CD4-positive, alpha-beta T cell treated with Interleukin-4 for 1 hour (primary cell): ENCODE measurements at places on chromosomes 1 and 21.

GRCh38 chr1:184545601-184546000 lies 158.8 kb downstream of the C1orf21 start:
- DNase-seq = no peak

DNA sequence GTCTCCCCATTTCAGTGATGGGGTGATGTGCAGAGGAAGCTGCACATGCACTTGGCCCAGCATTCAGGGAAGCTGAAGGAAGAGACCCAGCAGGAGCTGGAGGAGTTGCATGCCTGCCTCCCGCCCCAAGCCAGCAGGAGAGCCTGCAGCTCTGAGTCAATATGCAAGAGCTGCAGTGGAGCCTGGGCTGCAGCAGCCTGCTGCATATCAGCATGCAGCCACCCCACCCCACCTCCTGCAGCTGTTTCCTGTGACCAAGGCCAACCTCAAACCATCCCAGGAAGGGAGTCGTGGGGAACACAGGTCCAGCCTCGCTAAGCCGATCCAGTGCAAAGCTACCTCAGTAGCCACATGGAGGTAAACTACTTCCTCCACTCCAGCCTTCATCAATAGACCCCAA lies 18.9 kb downstream of the AGT start:
- no peak for DNase-seq

GRCh38 chr1:14940285-14940870 lies 213.2 kb upstream of the TMEM51 start:
- DNase-seq = no peak

GRCh38 chr1:230283678-230284077 lies 142.5 kb downstream of the PGBD5 start:
- no peak for DNase-seq

DNA sequence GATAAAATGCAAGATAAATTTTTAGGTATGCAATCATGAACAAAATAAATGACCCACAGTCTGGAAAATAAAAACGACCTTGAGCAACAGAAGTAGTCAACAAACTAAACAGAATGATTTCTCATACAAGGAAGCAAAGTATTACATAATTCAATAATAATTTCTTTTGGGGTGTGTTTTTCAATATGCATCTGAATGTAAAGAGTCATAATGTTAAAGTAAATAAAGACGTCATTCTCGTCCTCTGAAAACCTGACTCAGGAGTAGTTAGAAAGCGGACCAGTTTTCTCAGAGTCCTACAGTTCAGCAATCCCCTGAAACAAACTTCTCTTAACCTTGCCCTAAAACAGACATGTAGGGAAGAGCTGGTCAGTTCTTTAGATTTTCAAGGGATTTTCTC lies 18.6 kb downstream of the CDC42BPA start:
- no peak for DNase-seq

DNA sequence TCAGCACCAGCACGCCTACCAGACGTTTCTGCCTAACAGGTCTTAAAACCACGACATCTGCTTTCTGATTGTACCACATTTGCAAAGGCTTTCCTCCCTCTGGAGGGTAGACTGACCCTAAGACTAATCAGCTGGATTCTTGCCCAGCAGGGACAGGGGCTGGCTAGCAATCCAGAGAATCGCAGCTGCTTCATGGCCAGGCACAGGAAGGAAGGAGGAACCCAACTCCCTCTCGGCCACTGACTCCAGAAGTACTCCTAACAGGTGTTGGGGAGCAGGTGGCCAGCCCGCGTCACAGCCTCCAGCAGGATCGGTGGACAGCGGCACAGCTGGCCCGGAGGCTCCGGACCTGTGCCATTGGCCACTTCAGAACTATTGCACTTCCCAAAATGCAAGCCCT lies 180.8 kb downstream of the NPHP4 start:
- DNase-seq = no peak

GRCh38 chr1:223209293-223209898 lies 66.3 kb upstream of the TLR5 start:
- DNase-seq = no peak

GRCh38 chr21:19463966-19464365 lies 1060.4 kb upstream of the TMPRSS15 start:
- no peak for DNase-seq

DNA sequence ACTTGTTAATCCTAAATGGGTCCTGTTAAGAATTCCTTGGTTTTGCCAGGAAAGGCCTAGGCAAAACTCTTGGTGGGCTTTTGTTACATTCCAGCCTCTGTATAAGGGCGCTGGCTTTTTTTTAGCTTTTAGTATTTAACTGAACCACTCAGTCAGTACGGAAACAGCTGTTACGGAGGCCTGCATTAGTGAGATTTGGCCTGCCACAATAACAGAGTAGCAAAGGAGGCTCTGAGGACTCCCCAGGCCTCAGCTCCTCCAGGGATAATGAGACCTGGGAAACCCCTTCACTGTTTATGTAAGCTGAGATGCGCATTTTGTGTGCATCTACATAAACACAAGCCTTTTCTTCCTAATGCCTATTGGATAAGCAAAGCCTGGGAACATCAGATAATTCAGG lies 210.2 kb downstream of the APP start:
- DNase-seq = no peak

DNA sequence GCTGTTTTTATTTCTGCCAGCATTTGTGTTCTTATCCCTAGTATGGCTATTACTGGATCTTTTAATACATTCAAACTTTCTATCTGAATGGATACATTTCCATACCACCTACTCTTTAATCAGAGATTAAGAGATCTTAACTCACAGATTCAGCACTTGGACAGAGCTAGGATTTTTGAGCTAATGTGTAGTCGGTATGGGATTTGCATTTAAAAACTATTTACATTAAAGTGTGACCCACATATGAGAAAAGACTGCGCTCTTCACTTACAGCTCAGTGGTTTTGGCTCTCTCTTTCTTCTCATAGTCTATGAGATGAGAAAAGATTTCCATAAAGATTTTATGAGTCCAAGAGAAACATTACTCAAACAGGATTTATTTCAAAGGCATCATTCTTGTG lies 16.4 kb downstream of the HMGB4 start:
- DNase-seq = no peak

- no peak for DNase-seq
Observed at GRCh38 chr1:150121236-150121862, 28.4 kb upstream of the PLEKHO1 start.

- no peak for DNase-seq
Observed at GRCh38 chr1:65020774-65021173, 54.4 kb upstream of the JAK1 start.

- no peak for DNase-seq
Observed at GRCh38 chr1:15453734-15454133, 2.8 kb upstream of the CELA2A start.

- DNase-seq = no peak
Observed at GRCh38 chr1:161481624-161482392, 23.4 kb upstream of the FCGR2A start.

GRCh38 chr1:8002921-8003320 lies 23.2 kb downstream of the ERRFI1 start:
- no peak for DNase-seq

GRCh38 chr1:88877382-88877825 lies 14.0 kb downstream of the GTF2B start:
- no peak for DNase-seq

- DNase-seq = no peak
Observed at GRCh38 chr1:119516680-119517079, 9.7 kb downstream of the HSD3B1 start.

DNA sequence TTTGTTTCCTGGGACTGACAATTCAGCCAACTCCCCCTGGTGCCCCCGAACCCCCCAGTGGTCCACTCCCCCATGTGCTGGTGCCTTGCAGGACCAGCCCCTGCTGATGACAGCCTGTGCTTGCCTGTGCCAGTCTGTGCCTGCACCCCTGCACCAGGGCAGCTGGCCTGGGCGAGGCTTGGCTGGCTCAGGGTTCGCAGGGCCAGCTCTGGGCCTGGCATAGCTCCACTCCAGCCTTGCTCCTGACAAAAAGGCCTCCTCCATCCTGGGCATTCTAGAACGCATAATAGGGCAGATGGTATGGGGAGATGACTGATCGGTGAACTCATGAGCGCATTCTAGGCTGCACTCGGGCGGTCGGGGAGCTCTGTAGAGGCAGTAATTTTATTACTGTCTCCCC lies 5.4 kb downstream of the CNTN2 start:
- DNase-seq = no peak
